ENCODE measurements at places on chromosomes 16 and 17.
A peak's percentile ranks its signal among the peaks of the same experiment; 100 is the strongest.

DNA sequence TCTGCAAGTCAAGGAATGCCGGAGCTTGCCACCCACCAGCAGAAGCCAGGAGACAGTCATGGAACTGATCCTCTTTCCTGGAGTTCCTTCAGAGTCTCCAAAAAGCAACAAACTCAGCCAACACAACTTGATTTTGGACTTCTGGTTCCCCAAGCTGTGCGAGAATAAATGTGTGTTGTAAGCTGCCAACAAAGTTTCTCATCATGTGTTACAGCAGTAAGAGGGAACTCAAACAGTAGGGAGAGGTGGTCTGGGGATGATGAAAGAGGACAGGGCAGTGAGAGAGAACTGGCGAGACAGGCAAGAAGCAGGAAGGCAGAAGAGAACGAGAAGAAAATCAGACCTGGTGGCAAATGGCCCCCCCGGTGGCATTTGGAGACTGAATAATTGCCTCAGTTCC is 204.9 kb downstream of the MAF start:
- DNase-seq = no peak

GRCh38 chr16:82192665-82193064 is 22.6 kb upstream of the MPHOSPH6 start:
- peak; percentile 18 for DNase-seq

DNA sequence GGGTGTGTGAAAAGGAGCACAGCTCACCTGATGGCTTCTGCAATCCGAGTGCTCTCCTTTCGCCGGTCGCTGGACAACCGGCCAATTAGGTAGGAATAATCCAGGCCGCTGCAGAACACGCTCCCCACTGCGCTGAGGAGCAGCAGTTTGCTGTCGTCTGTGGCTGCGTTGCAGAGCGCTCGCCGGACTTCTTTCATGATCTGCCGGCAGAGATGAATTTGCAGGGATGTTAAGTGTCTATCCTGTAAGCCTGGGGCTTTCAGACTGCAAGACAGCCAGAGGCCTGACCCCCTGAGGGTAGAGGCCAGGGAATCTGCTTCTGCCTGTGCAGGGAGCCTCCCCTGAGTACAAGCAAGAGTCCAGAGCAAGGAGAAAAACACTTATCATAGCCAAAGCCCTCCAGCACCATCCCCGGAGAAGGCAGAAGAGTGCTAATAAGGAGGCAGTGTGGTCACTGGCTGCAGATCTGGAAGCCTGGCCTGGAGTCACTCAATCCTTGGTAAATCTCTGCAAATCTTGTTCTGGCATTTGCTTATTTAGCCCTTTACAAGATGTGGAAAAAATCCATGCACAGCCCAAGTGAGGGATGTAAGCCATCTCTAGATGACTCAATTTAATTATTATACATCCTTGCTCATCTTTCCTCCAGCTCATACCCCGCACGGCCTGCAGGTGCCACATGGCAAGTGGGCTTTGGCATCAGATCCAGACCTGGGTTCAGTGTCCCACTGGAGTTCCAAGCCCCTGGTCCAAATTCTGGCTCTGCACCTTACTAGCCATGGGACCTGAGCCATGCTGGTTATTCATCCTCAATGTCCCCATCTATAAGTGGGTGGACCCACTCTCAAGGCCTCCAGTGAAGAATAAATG is 80.2 kb downstream of the DYNLRB2 start:
- DNase-seq = no peak

DNA sequence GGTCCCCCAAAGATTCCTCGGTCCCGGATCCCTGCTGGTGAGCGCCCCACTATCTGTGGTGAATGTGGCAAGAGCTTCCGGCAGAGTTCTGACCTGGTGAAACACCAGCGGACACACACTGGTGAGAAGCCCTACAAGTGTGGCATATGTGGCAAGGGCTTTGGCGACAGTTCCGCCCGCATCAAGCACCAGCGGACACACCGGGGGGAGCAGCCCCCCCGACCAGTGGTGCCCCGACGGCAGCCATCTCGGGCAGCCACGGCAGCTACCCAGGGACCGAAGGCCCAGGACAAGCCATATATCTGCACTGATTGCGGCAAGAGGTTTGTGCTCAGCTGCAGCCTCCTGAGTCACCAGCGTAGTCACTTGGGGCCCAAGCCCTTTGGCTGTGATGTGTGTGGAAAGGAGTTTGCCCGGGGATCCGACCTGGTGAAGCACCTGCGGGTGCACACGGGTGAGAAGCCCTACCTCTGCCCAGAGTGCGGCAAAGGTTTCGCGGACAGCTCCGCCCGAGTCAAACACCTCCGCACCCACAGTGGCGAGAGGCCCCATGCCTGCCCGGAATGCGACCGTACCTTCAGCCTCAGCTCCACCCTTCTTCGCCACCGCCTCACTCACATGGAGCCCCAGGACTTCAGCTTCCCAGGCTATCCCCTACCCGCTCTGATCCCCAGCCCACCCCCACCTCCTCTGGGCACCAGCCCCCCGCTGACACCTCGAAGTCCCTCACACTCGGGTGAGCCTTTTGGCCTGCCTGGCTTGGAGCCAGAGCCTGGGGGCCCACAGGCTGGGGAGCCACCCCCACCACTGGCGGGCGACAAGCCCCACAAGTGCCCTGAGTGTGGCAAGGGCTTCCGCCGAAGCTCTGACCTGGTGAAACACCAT is 2.8 kb downstream of the ZNF48 start:
- DNase-seq = no peak

GRCh38 chr17:38870259-38871165 is 654 bp downstream of the LASP1 start:
- DNase-seq = peak; percentile 79

DNA sequence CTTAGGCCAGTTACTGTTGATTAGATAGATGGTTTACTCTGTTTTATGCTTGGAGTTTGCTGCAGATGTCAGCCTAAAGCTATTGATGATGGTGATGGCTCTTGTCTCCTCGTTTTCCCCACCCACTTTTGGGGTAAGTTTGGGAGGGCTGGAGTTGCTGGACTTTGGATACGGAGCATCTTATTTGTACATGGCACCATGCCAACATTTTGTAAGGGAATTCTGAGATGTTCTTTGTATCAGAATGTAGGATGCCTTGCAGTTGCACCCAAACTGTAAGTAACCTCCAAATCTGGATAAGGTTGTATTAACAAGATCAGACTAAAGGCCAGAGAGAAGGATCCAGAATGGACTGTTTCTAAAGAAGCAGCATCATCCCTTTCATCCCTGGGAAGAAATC is 551.9 kb upstream of the ZFHX3 start:
- DNase-seq = no peak

- no peak for DNase-seq
Observed at GRCh38 chr17:73247726-73248125, 14.0 kb downstream of the CPSF4L start.
